CD4-positive, alpha-beta T cell treated with Interleukin-4 for 1 hour (primary cell): ENCODE measurements at places on chromosomes 6 and 20.

DNA sequence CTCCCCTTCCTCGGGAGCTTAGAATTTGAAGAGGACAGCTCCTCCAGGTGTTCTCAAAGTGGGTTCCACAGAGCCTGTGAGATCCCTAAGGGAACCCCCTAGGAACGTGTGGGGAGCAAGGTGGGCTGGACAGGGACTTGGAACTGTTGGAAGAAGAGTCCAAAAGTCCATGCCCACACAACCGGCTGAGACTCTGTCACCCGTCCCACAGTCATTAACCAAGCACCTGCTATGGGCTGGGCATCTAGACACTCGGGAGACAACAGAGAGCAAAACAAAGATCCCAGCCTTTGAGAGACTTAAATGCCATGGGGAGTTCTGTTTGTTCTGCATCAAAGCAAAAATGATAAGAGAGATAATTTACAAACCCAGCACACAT, 51.9 kb upstream of the SAYSD1 start:
- no peak for DNase-seq

DNA sequence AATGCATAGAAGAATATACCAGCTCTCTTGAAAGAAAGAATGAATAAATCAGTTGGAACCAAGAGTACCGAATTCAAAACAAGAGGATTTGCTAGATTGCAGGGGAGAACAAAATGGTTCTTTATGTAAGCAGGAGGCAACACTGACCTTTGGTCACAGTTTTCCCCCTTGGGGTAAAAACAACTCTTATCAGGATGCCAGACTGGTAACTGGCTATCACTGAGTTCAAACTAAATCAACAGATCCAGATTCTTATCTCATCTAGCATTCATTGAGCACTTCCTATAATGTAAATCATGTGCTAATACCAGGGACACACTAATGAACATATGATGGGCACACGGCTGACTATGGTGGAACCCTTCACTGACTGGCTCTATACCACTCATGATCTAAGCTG, 4.8 kb upstream of the IL17F start:
- DNase-seq = no peak

DNA sequence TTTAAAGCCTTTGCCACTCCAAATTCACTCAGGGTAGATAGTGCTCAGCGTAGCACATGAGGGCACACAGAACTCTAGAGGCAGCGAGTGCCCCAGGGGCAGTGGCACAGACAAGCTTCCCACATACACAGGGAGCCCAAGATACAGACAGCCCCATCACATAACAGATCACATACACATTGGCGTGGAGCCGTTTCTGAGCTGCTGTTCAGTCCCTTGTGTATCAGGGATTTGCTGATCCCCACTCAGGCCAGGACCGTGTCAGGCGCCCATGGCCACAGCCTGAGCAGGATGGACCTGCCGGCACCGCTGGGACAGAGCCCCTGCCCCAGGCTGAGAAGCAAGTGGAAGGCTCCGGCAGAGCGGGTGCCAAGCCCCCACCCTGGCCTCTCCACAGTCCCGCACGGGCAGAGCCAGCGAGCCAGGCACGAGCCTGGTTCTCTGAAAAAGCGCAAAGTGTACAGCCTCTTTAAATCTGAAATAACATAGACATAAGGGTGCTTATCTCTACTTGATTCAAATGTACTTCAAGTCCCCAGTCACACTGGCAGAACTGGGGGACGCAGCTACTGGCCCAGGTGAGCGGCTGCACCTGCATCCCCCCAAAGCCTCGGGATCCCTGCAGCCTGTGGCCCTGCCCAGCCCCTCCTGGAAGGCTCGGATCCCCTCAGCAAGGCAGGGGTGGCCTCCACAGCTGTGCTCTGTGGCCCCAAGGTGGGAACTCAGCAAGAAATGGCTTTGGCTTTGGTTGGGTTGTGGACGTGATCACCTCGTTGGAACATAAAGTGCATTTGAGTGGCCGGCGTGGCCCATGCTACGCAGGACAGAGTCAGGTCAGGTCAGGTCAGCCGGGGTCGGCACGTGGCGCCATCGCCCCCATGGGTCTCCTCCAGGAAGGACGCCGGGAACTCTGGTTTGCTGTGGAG, 231.3 kb downstream of the ERMARD start:
- no peak for DNase-seq

- no peak for DNase-seq
Measured at GRCh38 chr6:150514806-150515380, 84.8 kb upstream of the PLEKHG1 start.

DNA sequence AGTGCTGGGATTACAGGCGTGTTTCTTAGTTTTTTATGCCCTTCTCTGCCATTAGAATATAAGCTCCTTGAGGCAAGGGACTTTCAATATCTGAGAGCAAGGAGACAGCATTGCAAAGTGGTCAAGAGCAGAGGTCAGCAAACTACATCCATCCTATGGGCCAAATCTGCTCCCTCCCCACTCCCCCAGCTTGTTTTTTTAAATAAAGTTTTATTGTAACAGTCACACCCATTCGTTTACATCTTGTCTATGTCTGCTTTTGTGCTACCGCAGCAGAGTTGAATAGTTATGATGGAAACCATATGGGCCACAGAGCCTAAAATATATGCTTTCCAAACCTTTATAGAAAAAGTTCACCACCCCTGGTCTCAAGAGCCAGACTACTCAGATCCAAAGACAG, 227.9 kb downstream of the EYA2 start:
- no peak for DNase-seq

- peak; percentile 8 for DNase-seq
Measured at GRCh38 chr6:56954403-56955170, at the start of gene BEND6. BEND6 (plus strand) TSS chr6:56955107; CDS start chr6:56981811, 26,704 bp downstream.

DNA sequence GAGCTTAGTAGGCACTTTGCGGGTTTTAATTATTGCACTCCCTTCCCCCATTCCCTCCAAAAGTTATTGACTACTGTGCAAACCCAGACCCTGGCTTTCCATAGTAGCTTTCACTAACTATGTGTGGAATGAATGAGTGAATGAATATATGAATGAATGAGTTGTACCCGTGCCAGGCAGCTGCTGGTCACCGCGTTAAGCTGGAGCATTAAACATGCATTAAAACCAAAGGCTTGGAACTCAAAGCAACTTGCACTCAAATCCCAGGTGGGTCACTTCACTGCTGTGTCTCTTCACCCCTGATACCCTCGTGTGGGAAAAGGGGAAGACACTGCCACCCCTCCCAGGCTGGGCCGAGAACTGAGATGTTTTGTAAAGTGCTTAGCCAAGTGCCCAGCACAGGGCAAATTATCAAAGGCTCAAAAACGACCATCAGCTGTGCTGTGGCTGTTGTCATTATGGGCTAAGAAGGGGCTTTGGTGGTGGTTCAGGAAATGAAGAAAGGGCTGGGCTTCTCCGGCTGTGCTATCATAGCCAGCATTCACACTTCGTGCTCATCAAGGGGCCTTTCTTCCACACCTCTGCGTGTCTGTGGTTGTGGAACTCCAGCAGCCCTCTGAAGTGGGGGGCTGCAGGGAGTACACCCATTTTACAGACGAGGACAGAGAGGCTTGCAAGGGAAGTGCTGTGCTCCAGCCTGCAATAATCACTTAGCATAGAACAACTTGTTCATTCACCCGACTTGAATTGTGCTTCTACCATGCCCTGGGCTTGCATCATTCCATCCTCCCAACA, 60.2 kb upstream of the STX16 start:
- no peak for DNase-seq

- no peak for DNase-seq
Measured at GRCh38 chr6:158987657-158988056, 12.3 kb downstream of the RSPH3 start.

DNA sequence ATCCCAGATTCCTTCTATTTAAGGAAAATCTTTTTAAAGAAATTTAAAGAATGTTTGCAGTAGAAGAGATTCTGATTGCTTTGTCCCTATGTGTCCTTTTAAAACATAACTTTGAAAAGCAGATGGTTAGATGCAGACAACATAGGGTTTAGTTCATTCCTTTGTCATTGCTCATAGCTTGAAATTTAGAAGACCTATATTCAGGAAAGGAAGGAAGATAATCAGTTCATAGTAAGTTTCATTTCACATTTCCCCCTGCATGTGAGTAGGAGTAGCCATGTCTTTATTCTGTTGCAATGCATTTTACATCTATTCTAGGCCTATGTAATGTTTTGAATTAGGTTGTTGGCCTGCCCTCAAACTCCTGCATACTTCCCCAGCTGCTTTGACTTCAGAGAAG, 197.9 kb upstream of the GRIK2 start:
- DNase-seq = no peak

DNA sequence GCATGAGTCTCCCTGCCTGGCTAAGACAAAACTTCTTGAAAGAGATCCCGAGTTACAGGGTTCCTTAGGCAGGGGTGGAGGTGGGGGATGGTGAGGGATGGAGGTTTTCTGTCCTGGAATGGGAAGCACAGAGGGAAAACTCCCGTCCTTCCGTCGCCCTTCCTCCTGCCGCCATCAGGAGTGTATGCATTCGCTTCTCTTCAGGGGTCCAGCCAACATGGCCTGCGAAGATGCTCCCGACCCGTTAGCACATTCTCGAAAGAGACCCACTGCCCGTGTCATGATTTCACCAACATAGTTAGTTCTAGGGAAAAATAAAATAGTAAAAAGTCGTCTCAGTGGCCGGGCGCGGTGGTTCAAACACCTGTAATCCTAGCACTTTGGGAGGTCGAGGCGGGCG, 37.1 kb downstream of the KIF25 start:
- DNase-seq = no peak
